Activated CD4-positive, alpha-beta T cell treated with anti-CD3 and anti-CD28 coated beads, Interleukin-2, Interleukin-6, amounts not matched to agents 100 ng/mL and 50 ng/mL, durations not matched to agents 16 hours and 8 hours (primary cell): ENCODE measurements at places on chromosomes 5 and 9.

DNA sequence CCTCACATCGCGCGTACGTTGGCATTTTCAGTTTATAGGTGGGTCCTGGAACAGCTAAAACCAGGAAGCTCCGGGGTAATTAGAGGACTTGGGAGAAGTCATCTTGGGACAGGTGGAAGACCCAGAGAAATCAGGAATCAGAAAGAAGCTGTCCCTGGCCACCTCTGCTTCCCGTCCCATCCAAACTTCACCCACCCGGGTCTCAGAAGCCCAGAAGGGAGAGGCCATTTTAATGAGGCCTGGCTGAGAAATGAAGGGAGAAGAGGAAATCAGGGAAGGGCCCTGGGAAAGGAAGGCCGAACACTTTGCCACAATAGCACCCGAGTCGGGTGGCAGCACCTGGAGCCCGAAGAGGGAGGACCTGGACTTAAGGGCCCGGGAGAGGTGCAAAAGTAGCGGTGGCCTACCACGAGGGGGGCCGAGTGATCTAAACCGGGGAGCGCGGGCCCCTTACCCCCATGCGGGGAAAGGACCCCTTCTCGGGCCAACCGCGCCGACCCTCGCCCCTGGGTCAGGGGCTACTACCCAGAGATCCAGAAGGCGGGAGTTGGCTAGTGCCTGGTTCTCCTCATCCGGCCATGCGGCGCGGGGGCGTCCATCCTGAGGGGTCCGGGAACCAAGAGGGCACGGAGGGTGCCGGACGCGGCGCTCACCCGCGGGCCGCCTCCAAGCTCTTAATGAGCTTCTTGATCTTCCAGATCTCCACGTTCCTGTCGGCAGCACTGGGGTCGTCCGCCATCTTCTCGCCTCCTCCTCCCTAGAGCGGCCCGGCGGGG, 668 bp downstream of the ETF1 start:
- DNase-seq, result peak; percentile 13

GRCh38 chr9:98494852-98495251, 213.9 kb downstream of the GABBR2 start:
- no peak for DNase-seq

- DNase-seq, result no peak
Observed at GRCh38 chr5:96641368-96642280, 20.6 kb upstream of the CAST start.

- DNase-seq, result no peak
Observed at GRCh38 chr9:31137176-31138160, 1247.0 kb upstream of the ACO1 start.

DNA sequence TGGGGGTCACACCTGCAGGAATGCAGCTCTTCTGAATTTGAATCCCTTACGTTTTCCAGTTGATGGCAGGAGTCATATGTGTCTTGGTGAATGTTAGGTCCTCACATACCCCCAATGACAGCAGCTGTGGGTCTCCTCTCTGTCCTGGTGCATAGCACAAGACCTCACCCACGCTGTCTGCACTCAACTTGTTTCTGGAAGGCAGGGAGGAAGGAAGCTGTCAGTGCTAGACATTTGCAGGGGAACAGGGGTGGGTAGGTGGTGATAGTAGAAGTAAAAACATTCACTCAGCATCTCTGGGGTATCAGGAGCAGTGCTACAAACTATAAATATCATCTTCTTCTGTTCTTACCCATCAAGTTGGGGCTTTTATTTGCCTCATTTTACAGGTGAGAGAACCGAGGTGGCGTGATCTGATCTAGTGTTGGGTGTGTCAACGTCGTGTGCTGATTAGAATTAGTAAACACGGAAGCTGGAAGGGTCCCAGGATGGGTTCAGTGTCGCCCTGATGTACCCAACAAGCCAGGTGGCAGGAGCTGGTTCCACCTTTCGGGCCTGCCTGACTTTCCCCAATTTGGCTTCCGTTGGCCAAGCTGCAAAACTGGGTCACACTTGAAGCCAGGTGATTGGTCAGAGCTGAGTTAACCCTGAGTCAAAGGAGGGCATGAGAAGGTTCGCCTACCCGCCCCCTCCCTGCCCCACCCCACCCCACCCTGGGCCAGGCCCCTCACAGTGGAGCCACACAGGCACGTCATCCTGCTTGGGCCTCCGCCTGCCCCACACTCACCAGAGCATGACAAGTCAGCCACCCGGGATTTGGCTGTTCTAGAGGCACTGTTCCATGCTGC, 15.8 kb downstream of the ERGIC1 start:
- no peak for DNase-seq

GRCh38 chr5:1218351-1219080, 6.7 kb upstream of the SLC6A18 start:
- no peak for DNase-seq

DNA sequence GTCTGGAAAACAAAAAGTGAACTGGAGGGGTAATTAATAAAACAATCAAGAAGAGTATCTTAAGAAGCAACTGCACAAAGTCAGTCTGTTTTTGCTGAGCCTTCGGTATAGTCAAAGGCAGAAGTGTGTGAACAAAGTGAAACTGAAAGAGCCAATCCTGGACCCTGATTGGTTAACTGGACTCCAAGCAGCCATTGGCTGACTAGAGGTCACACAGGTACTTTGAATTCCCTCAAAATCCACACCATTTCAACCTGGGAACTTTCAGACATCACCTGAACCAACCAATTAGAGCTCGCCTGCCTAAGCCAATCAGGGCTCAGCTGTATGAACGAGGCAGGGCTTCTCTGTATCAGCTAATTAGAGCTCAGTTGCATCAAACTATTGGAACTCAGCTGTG, 286.7 kb downstream of the TLE4 start:
- peak; percentile 6 for DNase-seq

- peak; percentile 83 for DNase-seq
Observed at GRCh38 chr5:170297589-170298462, at the start of gene LCP2. TSS of gene LCP2 (minus strand) at chr5:170297777. CDS start at chr5:170297611, 166 bp downstream.

DNA sequence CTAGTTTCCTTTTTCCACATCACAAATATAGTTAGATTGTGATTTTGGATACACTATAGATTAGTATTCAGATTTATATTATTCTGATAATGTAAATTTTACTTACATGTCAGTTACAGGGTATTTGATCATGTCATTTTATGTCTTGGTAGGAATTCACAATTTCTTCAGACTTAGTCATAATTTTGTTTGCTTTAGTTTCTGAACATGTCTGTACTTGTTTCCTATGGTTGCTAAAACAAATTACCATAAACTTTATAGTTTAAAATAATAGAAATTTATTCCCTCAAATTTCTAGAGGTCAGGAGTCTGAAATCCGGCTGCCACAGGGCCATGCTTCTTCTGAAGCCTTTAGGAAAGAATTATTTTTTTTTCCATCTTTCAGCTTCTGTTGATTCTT, 1817.2 kb upstream of the CDH9 start:
- no peak for DNase-seq

DNA sequence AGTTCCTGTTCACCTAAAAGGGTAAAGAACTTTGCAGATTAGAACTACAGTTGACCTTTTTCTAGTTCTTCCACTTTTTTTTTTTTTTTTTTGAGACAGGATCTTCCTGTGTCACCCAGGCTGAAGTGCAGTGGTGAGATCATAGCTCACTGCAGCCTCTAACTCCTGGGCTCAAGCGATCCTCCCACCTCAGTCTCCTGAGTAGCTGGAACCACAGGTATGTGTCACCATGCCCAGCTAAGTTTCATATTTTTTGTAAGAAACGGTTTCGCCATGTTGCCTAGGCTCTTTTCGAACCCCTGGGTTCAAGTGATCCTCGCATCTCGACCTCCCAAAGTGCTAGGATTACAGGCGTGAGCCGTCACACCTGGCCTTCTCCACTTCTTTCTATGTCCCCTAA, 39.7 kb upstream of the TNFAIP8 start:
- DNase-seq, result no peak

DNA sequence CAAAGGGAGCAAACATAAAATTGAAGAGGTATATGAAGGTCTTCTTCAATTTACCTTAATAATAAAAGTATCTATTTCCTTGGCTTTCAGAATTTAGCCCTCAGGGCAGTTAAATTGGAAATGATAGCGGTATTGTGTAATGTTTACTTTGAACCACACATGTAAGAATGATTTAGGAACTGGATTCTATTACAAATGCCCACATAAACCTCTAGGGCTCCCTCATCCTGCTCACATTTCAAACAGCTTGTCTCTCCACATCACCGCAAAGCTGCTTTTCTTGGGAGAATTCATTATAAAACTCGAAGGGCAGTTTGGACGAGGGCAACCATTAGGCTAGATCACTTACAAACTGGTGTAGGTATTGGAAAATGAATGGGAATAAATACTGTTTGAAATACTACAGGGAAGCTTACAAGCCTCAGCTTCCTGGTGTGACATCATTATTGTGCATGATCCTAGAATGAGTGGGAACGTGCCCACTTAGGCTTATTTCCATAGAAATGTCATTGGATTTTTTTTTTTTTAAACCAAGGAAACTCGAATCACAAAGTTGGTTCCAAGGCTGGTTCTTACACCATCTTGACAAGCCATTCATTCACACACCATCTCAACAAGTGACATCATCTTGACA, 47.3 kb downstream of the MTRR start:
- no peak for DNase-seq

GRCh38 chr5:145210020-145210419, 625.1 kb downstream of the PRELID2 start:
- no peak for DNase-seq

GRCh38 chr9:79885093-79885857, 313.5 kb downstream of the TLE4 start:
- no peak for DNase-seq

DNA sequence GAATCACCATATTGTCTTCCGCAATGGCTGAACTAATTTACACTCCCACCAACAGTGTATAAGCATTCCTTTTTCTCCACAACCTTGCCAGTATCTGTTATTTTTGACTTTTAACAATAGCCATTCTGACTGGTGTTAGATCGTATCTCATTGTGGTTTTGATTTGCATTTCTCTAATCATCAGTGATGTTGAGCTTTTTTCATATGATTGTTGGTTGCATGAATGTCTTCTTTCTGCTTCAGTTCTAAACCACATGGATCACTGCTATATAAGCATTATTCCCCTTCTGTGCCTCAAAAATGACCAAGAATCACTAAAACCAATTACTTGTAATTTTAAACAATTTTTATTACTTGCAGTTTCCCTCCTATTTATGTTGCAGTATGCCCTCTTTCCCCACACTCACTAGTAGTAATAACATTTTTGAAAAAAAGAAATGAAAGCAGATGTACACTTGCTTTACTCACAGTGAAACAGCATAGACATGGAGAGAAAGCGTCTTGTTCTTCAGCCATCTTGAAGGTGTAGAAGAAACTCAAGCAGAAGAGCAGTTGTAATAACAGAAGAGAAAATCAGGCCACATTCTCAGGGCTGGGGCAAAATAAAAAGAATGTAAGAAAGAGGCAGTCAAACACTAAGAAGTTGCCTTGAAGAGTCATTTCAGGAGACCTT, 4.5 kb upstream of the TMEM252 start:
- DNase-seq, result no peak

DNA sequence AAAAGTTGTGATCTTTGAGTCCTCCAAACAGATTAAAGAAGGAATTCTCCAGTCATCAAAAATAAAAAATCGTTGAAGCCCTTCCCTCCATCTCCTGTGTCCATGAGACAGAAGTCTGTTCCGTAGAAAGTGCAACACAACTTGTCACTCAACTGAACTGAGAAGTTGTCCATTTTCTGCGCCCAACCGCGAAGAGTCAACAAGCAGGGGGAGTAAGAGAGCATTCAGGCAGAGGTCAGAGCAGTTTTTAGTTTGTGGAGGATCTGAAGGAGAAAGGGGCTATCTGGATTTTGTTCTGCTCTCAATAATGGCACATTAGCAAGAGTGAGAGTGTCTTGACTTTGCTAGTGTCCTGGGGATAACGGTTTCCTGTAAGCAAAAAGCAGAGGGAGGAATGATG, 303.9 kb downstream of the ICE1 start:
- DNase-seq, result no peak

GRCh38 chr5:68245319-68245718, 29.8 kb downstream of the PIK3R1 start:
- DNase-seq, result no peak

DNA sequence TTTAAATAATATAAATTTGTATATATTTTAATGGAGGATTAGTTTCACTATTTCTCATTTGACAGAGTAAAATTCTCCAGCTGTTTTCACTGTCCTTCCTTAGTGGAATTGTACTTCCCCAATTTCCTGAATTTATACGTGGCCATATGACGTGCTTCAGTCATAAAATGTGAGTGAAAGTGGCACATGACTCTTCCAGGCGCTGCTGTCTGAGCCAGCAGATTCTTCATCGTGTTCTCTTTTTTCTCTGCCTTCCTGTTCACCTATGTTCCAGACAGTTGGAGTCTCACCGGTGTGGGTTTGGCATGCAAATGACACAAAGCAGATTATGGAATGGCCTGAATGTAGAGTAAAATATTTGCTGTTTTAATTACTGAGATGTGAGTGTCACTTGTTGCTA, 684.1 kb downstream of the SEMA5A start:
- DNase-seq, result no peak

DNA sequence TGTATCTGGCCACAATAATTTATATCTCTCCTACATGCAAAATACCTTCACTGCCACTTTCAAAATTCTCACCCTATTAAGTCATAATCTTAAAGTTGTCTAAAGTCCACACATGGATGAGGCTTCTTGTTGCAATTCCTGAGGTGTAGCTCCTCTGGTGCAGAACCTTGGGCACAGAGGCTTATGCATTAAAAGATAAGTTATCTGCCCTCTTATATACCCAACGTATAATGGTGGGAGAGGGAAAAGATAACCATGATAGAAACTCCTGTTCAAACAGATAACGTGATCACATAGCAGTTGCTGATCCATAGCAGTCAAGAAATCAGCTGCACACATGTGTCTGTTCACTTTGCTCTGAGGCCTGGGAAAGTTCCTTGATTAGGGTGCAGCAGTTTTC, 1767.0 kb downstream of the MAT2B start:
- DNase-seq, result no peak

GRCh38 chr5:87268970-87269377, 1.3 kb downstream of the RASA1 start:
- peak; percentile 12 for DNase-seq

DNA sequence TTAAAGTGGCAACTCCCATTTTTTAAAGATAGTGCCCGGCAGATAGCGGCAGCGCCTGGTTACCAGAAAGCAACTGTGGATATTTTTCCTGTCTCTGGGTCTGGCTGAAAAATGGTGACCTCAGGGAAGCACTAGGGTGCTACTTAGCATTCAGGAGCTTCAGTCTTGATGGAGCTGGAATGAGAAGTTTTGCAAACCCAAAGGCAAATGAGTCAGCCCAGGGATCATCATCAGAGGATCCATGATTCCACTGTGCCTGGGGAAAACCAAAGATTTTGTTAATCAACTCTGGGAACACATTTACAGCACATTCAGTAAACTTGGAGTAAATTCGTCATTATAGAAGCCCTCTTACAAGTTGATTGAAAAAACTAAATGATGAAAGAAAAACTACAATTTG, 26.7 kb downstream of the F2R start:
- DNase-seq, result no peak

- peak; percentile 82 for DNase-seq
Observed at GRCh38 chr5:157108976-157109375, at the start of gene HAVCR2. TSS of gene HAVCR2 (minus strand) at chr5:157109044. CDS start at chr5:157108983, 61 bp downstream.
